ENCODE measurements at places on chromosomes 2 and 18. TPM values are rescaled to one million over a fixed set of nuclear protein-coding genes. Genes with fewer than 3 reads are reported as not detected.

PROKR1 gene
- total RNA-seq = not detected

- DNase-seq = no peak
These were observed 9.6 kb downstream of the HOXD8 start for GRCh38 chr2:176138923-176139660.

TYMS gene
- total RNA-seq = 273 TPM

RNF125 gene
- total RNA-seq = 82.5 TPM

PCARE gene
- not detected for total RNA-seq

- no peak for DNase-seq
These were observed 498 bp downstream of the ITGAV start for GRCh38 chr2:186590350-186590758.

- no peak for DNase-seq
These were observed 120.5 kb upstream of the SPATS2L start for GRCh38 chr2:200186002-200186401.

DNA sequence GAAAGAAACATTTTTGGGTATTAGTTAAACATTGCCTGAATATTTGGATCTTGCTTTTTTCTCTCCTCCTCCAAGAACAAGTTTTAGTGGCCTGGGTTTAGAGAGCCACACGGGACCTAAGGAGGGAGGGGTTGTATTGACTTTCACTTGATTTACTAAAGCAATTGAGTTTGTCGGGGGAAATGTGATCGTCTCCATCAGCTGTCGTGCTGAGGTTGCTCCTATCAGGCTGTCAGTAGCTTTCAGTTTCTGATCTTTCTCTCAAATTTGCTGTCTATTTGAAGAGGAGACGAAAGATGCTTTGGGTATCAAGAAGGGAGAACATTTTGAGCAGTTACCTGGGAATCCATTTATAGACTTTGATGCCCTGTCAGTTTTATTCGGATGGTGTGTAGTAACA lies 106.0 kb downstream of the SETBP1 start:
- DNase-seq = no peak

DNA sequence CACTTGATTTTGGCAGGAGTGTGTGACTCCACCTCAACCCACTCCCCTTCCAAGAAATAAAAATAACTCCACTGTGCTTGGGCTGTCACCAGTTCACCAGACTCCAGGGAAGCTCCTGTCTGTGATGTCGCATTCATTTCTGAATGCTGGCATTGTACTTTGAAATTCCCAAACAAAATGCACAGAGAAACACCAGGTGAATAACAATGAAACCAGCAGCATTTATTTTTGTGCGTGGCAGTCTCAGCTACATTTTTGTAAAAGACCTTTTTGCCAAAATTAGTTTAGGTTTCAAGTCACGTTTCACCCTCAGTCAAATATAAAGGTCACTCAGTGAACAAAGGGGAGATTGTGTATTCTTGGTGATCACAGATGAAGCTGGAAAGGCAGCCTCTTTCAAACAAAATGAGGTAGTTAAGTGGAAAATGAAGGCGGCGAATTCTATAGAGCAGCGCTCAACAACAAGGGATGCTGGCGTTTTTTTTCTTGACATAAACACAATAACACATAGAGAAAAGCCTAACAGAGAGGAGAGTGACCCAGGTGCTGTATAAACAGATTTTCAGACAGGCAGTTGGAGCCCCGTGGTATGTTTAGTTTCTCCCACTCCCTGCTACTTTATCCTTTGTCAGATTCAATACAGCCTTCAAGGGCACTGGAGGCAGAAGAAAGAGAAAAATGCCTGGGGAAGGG lies 210.3 kb upstream of the GCFC2 start:
- DNase-seq = no peak

DNA sequence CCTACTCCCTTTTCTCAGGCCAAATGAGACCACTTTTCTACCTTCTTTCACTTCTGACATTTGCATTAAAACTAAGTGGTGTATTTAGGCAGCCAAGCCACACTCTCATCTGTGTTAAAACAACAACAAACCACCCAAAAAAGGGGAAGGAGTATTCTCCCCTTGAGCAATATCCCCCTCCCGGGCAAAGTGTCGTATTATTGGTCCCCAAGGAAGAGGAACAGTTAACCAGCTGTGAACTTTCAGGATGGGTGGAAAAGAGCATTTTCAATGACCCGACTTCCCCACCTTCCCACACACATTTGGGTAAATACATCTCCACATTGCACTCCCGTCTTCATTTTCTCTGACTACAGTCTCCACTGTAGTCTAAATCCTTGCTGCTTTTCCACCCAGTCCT lies 44.3 kb downstream of the FEZ2 start:
- no peak for DNase-seq

GRCh38 chr2:215711471-215712034 lies 275.7 kb upstream of the FN1 start:
- no peak for DNase-seq

GRCh38 chr2:66058675-66059074 lies 376.2 kb upstream of the MEIS1 start:
- no peak for DNase-seq

Measured in activated T-helper 2 cell treated with anti-CD3 and anti-CD28 coated beads, Interferon-gamma antibody, Interleukin-2, Interleukin-4, amounts not matched to agents 10 μg/mL and 5 μg/mL and 100 μg/mL, durations not matched to agents 14 hours and 24 hours and 36 hours (primary cell).